Stimulated activated CD8-positive, alpha-beta memory T cell treated with anti-CD3 and anti-CD28 coated beads, Interleukin-4, amount 100 ng/mL, for 24 hours (primary cell): ENCODE measurements at places on chromosomes 6 and 20.

GRCh38 chr20:34989118-34989517 is 33.5 kb downstream of the MYH7B start:
- DNase-seq = no peak

- DNase-seq = no peak
Observed at GRCh38 chr6:142118925-142119324, 13.8 kb upstream of the GJE1 start.

GRCh38 chr6:121733234-121733633 is 297.8 kb downstream of the GJA1 start:
- no peak for DNase-seq

GRCh38 chr6:72636215-72636614 is 14.4 kb downstream of the KCNQ5 start:
- DNase-seq = no peak

DNA sequence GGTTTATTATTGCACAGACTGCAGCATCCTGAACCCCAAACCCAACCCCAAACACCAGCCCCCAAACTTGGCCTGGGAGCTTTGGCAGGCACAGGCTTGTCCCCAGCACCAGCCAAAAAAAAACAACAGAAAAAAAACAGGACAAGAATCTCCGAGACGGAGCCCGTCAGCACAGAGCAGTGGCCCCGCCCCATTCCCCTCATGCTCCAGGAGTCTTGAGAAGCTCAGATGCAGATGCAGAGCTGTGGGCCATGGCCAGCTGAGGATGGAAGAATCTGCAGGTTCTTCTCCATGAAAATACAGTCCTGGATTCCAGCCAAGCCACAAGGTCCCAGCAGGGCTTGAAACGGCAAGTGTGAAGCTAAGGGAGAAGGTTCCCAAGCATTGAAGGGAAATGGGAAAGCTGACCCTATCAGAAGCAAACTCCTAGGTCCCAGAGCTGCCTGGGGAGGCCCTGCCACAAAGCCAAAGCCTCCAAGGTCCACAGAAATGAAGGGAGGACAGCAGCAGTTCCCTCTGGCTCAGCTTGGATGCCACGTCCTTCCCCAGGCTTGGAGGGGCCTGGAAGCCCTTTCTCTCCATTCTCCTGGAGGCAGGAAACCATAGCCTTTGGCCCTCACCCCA is 75.2 kb downstream of the JPH2 start:
- no peak for DNase-seq

- DNase-seq = no peak
Observed at GRCh38 chr6:167207527-167207926, 49.7 kb upstream of the GPR31 start.

- DNase-seq = no peak
Observed at GRCh38 chr6:119459207-119459974, 109.8 kb upstream of the MAN1A1 start.

- DNase-seq = no peak
Observed at GRCh38 chr20:47038566-47039560, 144.2 kb downstream of the EYA2 start.

GRCh38 chr6:25124216-25124715 is 154.9 kb upstream of the CARMIL1 start:
- DNase-seq = no peak
